ENCODE measurements at places on chromosomes 11 and 22.

DNA sequence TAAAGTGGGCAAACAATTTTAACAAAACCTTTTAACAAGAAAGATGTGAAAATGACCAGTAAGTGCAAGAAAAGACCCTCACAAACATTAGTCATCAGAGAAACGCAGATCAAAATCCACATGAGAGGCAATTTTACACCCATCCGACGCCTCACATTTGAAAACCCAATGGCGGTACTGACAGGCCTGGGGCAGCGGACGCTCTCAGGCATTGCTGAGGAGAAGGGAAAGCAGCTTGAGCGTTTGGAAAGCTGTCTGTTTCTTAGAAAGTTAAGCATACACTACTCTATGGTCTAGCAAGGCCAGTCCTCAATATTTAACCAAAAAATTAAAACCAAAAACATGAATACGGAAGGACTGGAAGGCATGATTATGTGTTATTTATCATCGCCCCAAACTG, 2.0 kb upstream of the KRTAP5-8 start:
- no peak for DNase-seq

- DNase-seq = no peak
These were observed 14.5 kb upstream of the P4HA3 start for GRCh38 chr11:74325649-74326645.

DNA sequence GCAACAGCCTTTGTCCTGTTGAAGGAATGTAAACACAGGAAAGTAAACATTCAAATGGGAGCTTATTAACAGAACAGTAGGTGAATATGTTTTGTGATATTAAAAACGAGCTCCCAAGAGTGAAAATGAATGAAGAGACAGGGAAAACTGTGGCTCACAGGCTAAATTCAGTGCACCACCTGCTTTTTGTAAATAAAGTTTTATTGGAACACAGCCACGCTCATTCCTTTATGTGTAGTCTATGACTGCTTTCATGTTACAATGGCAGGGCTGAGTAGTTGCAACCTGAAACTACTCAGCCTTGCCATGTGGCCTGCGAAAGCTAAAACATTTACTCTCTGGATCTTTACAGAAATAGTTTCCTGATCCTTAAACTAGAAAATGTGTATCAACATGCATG, 136.9 kb downstream of the MYO18B start:
- DNase-seq = no peak

DNA sequence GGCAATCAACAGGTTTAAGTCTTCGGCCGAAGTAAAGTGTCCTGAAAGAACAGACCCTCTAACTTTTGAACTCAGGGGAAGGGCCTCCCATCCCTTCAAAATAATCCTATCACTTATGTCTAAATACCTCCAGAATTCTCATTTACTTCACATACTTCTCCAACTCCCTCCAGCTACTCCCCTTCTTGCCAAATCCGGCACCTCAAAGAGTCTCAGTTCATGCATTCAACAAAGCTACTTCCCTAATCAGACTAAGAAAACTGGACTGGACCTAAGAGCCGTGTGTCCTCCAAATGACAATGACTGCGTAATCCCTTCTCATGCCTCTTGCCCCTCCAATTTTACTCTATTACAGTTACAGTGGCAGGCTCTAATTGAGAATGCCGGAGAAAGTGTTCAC, 1.3 kb downstream of the DDB1 start:
- DNase-seq = no peak

DNA sequence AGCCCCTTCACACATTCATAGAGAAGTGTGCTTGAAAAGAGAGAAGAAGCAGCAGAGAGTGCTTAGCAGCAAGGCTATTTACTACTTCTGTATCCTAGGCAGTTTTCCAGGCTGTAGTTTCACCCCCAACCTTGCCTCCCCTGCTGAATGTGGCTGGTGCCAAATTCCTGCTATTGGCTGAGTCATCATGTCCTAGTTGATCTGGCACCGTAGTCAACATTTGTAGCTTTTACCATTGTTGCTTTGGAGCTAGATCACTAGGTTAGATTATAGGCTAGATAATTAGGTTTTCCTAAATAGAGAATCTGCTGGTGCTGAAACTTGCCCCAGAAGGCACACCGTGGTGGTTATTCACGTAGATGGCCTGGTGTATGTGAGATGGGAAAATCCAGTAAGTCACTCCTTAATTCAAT, 32.7 kb downstream of the ARHGAP42 start:
- no peak for DNase-seq

DNA sequence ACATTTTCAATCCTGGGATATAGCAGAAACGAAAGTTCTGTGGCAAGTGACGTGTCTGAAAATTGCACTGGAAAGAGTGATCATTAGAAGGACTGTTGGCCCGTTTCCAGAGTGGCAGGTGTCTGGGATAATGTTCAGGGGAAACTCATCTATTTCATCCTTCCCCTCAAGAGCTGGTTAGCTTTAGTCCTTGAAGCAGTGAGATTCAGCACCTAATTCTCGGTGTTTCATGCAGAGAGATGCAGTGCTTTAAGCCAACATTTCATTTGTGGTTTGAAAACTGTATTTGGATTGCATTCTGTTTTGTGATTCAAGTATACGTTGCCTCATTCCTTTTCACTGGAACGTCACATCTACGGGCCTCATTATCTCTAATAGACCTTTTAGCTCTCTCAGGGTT, 205.0 kb upstream of the RAG2 start:
- DNase-seq = no peak

GRCh38 chr11:123137431-123138224, 57.4 kb downstream of the CLMP start:
- DNase-seq = no peak

- no peak for DNase-seq
These were observed 8.7 kb downstream of the MS4A15 start for GRCh38 chr11:60765355-60765754.

DNA sequence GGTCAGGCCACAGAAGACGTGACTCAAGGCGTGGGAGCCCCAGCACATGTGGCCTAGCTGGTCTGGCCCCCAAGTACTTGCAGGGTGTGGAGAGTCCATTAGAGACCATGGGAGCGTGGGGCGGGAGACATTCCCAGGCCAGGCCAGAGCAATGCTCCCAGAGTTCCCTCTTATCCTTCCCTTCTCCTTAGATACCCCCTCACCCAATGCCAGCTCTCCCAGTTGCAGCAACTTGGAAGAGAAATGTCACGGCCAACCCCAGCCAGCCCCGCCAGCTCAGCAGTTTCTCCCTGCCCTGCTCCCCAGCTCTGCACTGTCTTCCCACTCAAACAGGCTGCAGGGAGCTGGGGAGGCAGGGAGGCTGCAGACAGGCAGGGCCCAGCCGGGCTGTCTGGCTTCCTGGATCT, 65.4 kb upstream of the TSPAN18 start:
- DNase-seq = no peak

GRCh38 chr22:35752006-35752862, 34.6 kb downstream of the APOL5 start:
- DNase-seq = no peak

GRCh38 chr11:120659076-120659475, 147.5 kb downstream of the GRIK4 start:
- DNase-seq = no peak

DNA sequence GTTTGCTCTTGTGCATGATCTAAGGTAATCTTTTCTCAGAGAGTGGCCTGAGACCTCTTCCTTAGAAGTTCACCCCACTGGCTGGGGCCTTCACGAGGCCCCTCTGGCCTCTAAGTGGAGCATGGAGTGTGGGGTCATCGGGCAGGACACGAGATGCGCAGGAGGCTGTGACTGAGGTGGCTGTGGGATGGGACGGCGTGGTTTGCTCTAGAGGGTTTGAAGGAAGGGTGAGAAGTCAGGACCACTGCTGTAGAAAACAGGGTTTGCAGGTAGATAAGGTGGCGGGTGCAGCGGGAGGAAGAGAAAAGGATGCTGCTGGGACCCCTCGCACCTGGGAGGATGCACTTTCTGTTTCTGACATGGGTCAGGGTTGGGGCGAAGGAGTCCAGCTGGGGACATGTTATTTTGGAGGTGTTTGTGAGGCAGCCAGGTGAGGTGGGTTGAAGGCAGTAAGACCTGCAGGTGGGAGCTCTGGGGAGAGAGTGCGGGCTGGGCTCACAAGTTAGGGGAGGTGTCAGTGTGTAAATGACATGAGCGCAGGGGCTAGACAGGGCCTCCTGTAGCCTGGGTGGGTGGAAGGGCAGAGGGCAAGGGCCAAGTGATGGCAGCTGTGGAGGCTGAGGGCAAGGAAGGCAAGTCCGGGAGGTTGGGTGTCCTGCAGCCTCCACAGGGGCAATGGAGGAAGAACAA, 62.5 kb downstream of the KCNQ1 start:
- no peak for DNase-seq

DNA sequence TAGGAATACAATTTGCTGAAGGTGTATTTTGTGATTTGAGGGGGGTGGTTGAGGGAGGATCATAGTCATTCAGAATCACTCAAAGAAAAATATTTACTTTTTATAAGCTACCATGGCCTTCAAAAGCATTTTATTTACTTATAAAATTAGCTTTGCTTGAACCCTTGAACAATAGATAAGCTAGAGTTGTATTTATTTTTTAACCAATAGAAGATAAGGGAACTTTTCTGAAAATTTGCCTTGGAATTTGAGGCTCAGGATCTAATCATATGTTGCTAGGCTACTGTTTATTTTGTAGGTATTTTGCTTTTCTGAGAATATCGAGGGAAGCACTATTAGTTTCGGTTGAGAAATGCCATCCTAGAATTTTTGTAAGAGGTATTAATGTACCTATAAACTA, 82.1 kb downstream of the EMSY start:
- no peak for DNase-seq

DNA sequence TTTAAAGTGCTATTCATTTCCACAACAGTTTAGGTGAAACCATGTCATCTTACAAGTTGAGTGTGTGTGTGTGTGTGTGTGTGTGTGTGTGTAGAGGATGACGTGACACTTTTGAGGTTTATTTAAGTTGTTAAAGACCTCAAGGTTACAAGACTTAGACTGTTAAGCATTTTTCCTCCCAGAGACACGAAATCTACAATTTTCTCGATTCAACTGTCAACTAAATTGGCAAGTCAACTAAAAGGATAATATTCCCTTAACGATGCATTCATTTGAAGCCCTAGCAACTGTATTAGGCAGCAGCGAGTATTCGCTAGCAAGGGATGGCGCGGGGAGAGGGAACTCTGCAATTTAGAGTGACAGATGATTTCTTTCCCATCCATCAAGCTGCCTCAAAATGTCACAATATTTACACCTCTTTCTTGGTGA, 17.6 kb upstream of the BDNF start:
- DNase-seq = no peak

GRCh38 chr11:10233581-10233980, 60.4 kb downstream of the SBF2 start:
- no peak for DNase-seq

- DNase-seq = peak; percentile 69
These were observed 22.6 kb downstream of the RTN4RL2 start for GRCh38 chr11:57482782-57483561.

DNA sequence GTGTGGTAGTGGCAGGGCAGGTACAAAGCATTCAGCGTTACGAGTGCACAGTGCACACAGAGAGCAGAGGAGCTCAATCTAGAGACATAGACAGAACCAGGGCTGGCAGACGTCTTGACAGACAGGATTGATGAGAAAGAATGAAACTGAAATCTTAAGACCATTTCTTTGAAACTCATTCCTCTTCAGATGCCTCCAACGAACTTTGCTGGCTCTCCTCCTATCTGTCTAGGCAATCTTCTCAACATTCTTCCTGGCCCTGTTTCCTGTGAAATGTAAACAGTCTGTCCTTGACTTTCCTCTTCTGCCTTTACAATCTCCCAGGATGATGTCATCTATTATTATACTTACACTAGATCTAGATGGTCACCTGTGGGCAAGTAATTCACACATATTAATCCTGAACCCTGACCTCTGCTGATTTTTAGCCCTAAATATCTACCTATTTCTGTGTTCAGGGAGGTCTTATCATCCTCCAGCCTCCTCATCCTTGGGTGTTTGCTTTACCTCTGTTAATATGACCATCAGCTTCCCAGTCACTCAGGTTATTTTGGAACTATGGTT, 119.5 kb downstream of the ENTHD1 start:
- DNase-seq = no peak

Data from stimulated activated CD4-positive, alpha-beta T cell treated with anti-CD3 and anti-CD28 coated beads, TNF-alpha, amount 100 ng/mL, for 24 hours (primary cell).